ENCODE measurements at places on chromosomes 16 and 17.
A peak's percentile ranks its signal among the peaks of the same experiment; 100 is the strongest.

DNA sequence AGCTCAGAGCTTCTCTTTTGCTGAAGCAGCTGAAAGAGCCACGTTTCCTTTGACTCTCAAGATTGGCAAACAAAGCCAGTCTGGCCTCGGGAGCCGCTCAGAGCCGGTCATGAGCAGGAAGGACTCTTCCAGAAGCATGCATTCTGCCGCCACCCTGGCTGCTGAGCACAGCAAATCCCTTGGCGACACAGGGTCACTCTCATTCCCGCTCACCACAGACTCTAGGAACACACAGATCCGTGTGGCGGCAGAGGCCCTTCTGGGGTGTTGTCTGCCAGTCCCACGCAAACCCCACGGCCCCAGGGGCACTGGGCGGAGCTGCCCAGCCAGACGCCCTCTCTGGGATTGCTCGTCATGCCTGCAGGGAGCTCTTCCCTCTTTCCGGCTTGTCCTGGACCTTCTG, 157.0 kb downstream of the C16orf95 start:
- no peak for DNase-seq

DNA sequence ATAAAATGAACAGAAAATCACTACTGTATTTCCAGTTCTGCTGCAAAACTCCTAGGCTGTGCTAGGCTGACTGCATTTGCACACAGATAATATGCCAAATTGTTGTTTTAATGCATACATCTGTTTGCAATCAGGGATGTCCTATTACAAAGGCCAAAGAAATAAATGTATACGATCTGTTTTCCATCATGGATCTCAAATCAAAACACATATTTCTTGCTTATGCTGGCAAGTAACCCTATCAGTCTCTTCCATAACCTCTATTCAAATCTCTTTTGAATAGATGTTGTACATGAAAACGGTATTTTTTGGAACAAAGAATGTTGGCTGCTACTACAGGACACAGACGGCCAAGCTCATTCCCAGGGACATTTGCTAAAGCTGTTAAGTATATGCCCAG, 56.6 kb downstream of the DUSP14 start:
- no peak for DNase-seq

DNA sequence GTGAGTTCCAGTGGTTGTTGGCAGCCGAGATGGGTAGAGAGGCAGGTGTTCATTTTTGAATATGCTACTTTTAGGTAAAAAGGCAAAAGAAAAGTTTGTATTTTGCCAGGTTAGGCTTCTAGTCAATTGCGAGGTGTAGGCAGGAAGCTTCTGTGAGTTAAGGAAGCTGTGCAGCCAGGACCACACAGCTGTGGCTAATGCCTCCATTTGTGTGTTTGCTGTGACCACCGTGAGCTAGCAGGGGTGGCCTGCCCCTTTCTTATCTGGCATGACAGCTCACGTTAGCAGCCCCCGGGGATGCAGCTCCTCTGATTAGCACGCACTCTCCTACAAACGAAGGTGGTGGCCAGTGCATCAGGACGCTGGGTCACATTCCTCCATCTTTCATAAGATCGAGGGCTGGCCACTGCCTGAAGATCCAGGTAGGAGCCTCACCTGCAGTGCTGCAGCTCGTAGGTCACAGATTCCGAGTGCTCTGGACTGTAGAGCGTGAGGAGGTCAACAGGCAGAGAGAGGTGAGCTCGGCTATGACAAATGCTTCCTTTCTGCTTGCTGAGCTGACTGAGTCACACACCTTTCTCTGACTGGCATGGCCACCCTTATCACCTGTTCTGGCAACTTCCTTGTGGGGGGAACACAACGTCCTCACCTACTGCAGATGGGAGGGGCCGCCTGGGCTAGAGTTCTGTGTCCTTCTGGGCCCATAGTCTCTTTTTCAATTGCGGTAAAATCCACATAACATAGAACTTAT, 244.4 kb downstream of the HS3ST3B1 start:
- no peak for DNase-seq

GRCh38 chr16:61763013-61763412, 273.2 kb downstream of the CDH8 start:
- DNase-seq: no peak

GRCh38 chr16:80875616-80876015, 71.2 kb upstream of the CDYL2 start:
- DNase-seq: no peak

- DNase-seq: no peak
These were observed 67.9 kb downstream of the PRMT7 start for GRCh38 chr16:68378436-68379415.

GRCh38 chr17:77846531-77847085, 111.9 kb upstream of the TNRC6C start:
- peak; percentile 14 for DNase-seq

DNA sequence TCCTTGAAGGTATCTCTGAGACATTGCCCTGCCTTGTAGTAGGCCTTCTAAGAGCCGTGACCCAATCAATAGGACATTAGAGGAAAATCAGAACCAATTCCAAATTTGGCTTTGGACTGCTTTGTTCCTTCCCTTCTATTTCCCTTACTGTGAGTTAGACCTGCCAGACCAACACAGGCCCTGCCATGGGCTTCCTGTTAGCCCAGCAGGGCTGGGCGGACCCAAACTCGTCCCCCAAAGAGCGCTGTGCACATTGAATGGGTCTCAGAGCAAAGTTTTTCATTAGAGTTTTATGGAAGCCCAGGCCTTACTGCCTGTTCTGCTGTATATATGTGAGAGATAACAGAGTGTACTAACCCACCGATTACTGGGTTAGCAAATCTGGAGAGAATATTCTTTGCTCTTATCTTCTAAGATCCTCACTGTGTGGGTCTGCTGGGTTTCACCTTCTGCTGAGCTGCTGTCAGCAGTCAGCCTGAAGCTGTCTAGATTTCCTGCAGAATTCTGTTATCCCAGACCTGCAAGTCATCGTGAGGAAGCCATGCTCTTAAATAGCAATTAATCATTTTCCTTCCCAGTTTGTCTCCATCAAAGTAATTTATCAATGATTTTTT, 5.7 kb downstream of the ARHGAP44 start:
- DNase-seq: no peak

DNA sequence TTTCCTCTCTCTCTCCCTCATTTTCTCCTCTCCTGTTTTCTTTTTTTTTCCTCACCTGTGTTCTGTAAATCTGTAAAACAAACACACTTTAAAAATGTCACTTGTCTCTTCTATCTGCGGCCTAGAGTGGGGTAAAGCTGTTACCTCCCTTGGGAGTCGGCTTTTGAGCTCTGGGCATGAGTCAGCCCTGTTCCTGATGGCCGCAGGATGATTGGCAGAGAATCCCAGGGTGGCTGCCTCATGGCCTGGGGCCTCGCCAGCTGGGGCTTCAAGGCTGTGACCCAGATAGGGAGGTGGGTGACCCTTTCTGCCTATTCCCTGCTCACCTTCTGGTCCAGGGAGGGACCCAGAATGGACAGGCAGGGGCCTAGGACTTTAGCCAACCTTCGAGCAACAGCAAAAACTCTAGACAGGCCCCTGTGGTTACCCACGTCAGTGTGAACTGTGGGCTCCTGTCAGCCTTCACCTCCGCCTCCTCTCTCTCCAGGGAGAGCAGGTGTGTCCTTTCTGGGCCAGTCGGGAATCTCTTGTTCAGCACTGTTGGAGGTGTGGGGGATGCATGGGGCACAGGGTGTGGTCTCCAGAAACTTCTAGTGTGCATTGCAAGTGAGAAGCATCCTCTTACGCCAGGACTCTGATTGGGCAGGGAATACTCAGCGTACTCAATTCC, 87.4 kb downstream of the RAP1GAP2 start:
- DNase-seq: no peak

Data from erythroblast (primary cell).